ENCODE measurements at places on chromosomes 2 and 18. TPM values are rescaled to one million over a fixed set of nuclear protein-coding genes. Genes with fewer than 3 reads are reported as not detected.

DNA sequence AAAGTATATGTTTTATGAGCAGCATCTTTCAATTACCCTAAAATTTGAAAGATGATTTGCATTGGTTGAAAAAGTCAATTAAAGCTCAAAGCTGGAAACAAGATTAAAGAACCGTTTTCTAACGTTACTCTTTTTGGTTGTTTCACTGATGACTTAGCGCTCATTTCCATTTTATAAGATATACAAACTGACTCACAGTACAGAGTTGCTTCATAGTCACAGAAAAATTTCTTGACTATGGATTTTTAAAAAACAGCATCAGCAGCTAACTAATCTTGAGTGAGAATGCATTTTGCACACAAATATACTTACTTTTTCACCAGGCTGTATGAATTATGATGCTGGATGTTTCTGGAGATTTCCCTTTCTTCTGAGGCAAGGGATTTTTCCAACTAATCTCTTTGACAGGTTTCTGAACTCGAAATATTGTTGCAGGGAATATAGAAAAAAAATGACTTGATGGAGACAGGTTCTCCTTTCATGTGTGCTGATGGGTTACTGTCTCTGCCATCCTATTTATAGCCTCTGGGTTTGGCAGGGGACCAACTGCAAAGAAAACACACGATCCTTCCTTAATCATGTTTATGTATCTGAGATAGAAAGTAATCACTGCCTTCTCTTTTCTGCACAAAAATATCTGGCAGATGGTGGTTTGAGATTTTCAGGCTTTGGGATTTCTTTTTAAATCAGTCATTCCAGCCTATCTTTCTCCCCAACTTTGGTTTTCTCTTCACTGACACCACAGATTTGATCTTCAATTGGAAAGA lies 129.4 kb upstream of the DAPL1 start:
- peak; percentile 21 for DNase-seq

- DNase-seq: no peak
Observed at GRCh38 chr2:173442542-173442941, 87.9 kb downstream of the CDCA7 start.

GRCh38 chr18:23213200-23213599 lies 77.9 kb downstream of the CABLES1 start:
- DNase-seq: no peak

- no peak for DNase-seq
Observed at GRCh38 chr2:80113399-80113798, 191.2 kb downstream of the LRRTM1 start.

UGT1A5 gene
- total RNA-seq: not detected
